ENCODE measurements at places on chromosomes 2 and 18. TPM values are rescaled to one million over a fixed set of nuclear protein-coding genes. Genes with fewer than 3 reads are reported as not detected.

- DNase-seq: no peak
Measured at GRCh38 chr2:232632904-232633412, 446 bp upstream of the EFHD1 start.

DNA sequence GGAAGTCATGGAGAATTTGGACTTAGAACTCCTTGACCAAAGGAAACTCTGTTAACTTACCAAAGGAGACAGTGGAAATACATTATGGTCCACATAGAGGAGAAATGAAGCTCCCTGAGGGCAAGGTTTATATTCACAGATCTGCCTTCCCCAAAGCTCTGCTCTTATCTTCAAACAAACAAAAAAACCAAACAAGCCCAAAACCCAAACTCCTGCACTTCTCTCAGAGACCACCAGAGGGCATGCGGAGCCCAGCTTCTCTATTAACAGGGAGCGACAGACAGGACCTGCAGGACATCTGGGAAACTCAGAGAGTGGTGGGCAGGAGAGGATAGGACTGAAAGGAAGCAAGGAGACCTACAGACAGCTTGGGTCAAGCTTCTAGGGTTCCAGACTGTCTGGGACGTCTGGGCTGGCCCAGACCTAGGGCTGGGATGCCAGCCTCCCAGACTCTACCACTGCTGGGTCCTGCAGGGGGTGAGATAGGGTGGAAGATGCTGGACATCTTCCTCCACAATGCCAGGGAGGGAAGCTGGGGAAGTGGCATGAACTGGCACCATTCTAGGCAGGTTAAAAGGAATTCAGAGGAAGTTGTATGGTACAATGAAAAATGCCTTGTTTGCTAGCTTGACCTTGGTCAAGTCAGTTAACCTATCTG, 4.0 kb upstream of the WNT10A start:
- DNase-seq: peak; percentile 74

- DNase-seq: peak; percentile 64
Measured at GRCh38 chr2:166127217-166128155, at the start of gene SCN1A. Gene SCN1A (minus strand): TSS chr2:166128020. CDS start chr2:166073621, 54,399 bp downstream.

- DNase-seq: no peak
Measured at GRCh38 chr2:73890301-73891092, 2.3 kb upstream of the ACTG2 start.

DNA sequence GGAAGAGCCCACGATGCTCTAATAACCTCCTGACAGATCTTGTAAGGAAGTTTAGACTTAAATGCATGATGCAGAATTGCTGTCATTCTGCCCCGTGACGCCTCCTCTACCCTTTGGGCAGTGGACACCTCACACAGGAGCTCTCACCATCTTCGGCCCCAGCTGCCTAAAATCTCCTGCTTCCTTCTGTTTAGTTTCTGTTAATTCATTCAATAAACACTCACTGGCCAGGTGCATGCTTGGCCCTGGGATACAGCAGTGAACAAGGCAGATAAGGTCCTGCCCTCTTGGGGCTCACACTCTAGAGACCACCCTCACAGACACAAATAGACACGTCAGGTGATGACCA, 81.1 kb downstream of the SEPTIN10 start:
- DNase-seq: no peak

DNA sequence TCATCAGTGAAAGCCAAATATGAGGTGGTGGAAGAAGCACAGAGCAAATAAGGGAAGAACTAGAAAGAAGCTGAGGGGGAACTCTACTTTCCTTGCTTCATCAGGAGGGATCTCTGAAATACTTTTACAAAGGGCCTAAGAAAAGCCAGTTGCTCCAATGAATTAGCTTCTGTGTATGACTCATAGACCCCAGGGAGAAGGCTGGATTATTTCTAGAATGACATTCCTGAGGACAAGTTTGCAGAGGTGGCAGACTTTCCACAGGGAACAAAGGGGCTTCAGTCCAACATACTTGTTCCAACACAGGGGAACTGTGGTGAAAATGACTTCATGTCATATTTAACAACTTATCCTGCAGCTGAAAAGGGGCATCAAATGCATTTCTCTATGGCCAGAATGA, 29.0 kb downstream of the DOK1 start:
- no peak for DNase-seq

DNA sequence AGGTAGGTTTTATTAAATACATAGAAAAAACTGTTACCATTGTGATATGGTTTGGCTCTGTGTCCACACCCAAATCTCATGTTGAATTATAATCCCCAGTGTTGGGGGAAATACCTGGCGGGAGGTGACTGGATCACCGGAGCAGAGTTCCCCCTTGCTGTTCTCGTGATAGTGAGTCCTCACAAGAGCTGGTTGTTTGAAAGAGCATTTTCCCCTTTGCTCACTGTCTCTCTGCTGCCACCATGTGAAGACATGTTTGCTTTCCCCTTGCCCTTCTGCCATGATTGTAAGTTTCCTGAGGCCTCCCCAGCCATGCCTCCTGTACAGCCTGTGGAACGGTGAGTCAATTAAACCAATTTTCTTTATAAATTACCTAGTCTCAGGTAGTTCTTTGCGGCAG, 352.7 kb upstream of the SLC39A10 start:
- DNase-seq: peak; percentile 6

DNA sequence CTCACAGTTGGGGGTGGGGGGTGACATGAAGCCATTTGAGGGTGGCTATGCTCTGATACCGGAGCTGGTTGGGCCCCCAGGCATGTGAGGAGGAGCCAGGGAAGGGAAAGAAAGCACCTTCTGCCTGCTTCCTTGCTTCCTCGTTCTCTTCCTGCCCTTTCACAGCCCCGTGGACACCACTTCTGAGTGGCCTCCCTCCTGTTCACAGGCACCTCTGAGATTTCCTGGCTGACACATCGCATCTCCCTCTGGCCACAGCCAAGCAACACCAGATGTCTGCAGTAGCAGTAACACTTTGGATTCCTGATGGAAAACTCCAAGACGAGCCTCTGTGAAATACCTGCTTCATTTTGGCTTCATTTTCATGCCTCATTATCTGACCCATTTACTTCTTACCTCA, 64.7 kb upstream of the ST3GAL5 start:
- no peak for DNase-seq

DNA sequence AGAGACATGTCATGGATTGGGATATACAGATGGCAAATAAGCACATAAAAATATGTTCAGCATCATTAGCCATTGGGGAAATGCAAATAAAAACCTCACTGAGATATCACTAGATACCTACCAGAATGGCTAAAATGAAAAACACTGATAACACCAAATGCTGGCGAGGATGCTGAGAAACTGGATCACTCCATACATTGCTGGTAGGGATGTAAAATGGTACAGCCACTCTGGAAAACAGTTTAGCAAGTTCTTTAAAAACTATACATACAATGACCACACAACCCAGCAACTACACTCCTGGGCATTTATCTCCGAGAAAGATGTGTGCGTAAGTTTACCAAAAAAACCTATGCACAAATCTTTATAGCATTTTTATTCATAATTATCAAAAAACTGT, 13.9 kb downstream of the PIAS2 start:
- no peak for DNase-seq

DNA sequence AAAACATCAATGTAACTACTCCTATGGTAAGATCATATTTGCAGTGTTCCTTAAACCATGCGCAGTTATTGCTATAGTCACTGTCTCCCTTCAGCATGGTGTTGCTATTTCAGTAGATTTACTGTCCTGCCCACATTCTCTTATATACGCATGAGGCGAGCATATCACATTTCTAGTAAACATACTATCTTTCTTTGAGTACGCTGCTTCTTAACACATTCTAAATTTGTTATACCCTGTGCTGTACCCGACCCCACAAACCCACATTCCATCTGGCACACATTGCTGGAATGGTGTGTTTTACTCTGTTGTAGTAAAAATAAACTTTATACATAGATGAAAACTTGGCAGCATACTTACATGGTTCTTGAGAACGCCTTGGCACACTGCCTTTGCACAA, 163.3 kb downstream of the QPCT start:
- DNase-seq: no peak

DNA sequence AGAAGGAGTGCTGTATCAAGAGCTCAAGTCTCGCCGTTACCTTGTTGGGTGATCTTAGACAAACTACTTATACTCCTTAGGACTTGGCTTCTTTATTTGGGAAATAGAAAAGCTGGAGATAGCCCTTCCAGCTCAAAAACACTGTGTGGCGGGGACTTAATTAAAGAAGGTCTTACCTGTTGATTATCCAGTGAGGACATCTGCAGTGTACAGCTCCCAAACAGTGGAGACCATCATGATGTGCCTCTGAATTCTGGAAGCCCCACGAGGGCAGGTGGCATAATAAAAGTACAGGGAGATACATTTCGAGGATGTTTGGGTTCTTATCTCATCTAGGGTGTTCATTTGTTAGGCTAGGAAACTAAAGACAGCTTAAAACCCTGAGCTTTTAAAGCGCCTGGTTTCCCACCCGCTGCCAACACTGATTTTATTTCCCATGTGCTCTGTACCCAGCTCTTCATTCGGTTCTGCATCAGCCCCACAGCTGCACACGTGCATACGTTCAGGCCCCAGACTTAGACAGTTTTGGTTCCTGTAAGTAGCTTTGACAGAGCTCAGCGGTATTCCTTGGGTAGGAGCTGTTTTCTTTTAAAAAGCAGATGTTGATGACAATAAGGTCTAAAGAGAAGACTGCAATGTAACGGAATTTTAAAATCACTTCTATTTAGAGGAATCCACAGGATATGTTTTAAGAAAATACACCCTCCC, 80.5 kb upstream of the SIX2 start:
- DNase-seq: no peak

- DNase-seq: no peak
Measured at GRCh38 chr2:54424555-54425163, 31.5 kb upstream of the SPTBN1 start.

DNA sequence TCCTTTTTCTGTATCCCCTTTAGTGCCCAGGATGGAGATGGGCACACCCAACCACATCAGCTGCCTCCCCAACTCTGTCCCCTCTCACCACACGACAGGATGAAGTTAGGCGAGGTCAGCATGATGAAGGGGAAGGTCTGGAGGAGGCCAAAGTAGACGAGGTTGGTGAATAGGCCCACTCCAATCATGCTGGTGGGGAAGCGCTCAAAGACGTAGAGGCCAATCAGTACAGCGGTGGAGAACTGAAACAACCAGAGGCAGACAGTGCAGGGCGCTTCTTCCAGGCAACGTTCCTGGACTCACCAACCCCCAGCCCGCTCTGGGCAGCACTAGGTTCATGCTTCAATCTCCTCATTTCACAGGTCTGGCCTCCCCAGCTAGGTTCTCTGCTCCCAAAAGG, 2.9 kb downstream of the TEX261 start:
- DNase-seq: no peak

DNA sequence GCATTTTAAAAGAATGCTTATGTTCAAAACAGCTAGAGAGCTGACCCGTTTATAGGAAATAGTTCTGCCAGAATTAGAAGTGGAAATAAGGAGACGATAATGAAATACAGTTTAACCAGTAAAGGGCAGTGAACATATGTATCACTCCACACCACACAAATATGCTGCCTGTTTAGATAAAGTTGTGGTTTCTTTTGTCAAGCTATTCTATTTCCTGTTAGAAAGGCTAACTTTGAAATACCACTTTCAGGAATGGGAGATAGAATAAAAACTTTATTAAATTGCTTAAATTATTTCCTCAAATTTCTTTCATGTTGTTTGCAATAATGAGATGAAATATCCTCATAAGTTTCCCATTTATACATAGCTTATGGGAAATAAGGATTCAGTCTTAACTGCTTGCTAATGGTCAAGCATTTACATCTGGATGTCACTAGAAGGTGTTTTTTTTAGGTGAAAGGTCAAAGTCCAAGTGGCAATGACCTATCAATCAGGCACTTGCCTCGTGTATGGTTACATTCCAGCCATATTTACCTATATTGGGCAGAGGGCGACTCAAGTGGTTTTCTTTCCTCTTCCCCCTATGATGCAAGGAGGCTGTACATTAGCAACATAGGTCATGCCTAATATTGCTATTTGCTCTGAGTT, 148.9 kb downstream of the ZEB2 start:
- peak; percentile 38 for DNase-seq

DNA sequence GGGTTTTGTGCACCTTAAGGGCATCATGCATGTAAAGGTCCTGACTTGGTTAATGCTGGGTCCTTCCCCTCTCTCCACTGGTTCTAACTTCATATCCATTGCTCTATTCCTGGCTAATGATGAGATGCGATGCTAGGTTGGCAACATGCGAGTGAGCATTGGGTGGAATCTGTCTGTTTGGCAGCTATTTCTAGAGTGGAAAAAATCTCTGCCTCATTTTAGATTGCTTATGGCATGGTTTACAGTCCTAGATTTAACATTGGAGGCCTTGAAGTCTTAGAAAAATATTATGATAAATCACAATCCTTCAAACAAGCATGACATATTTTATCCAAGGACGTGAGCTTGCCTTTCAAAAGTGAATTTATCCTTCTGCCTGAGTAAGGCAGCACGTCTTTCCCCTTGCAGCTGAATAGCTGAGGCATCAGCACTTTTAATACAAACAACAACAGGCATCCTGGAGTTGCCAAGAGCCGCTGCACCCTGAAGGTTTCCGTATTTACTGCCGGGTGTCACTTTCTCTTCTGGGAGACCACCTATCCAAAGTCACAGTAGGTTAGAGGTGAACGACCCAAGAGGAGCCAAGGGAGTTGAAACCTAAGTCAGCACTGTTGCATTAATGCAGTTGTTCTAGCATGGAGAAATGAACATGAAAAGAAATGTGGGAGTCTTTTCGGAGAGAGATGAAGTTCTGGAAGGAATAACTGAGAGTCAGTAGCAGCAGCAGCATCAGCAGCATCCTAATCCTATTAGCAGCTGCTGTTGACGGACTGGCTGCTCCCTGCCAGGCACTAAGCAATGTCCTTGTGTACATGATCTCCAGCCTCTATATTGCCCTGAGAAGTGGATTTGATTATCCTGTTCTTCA, 78.4 kb downstream of the MAPK4 start:
- no peak for DNase-seq

DNA sequence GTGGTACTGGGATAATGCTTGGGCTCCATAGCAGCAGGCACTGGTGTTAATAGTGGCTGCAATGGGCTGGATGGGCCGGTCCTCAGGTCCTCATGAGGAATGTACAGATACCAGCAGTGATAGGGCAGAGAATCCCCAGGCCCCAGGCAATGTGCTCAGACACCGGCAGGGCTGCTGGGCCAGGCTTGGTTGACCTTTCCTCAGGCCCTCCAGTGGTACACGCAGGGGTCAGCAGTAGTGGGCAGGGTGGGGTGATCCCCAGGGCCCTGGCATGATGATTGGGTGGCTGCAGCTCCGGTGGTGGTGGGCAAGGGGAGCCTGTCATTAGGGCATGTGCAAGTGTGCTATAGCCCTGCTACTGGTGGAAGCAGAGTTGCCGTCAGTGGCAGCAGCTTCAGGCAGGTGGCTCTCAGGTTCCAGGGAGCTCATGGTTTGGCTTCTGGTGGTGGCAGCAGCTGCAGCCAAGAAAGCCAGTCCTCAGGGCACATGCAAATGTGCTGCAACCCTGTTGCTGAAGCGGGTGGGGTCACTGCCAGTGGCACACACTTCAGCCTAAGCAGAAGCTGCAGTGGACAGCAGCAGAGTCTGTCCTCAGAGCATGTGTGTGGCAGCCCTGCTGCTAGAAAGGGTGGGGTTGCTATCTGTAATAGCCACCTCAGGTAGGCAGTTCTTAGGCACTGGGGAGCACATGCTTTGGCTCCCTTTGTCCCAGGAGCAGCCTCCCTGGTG, 56.8 kb downstream of the CCNT2 start:
- no peak for DNase-seq

GRCh38 chr2:180583441-180584140, 396.8 kb upstream of the UBE2E3 start:
- DNase-seq: no peak

Gene TWSG1
- total RNA-seq: 69.6 TPM

Gene ADRA2B
- total RNA-seq: not detected

Gene MERTK
- 37.3 TPM for total RNA-seq

Gene SLC4A3
- total RNA-seq: 0.21 TPM

Gene LHCGR
- not detected for total RNA-seq
